Stimulated activated CD8-positive, alpha-beta memory T cell treated with anti-CD3 and anti-CD28 coated beads, Interleukin-12 subunit alpha, Interleukin-12 subunit beta, amount 100 ng/mL, for 4 hours (primary cell): ENCODE measurements at places on chromosomes 1 and 21.

GRCh38 chr1:216140730-216141524, 282.3 kb downstream of the USH2A start:
- no peak for DNase-seq

DNA sequence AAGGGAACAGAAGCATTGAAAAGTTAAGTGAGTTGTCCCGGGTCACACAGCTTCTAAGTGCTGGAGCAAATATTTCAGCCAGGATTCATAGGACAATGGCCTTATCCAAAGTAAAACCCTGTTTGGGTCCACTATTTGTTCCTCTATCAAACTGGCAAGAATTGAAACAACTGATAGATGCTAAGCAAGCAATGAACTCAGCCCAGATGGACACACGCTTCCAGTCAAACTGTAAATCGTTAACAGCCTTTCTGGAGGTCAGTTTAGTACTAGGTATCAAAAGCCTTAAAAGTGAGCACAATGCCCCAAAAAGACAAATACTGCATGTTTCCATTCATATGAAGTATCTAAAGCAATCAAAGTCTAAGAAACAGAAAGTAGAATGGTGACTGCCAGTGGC, 779 bp upstream of the SVBP start:
- no peak for DNase-seq

GRCh38 chr1:197197430-197197997, 51.0 kb upstream of the ASPM start:
- no peak for DNase-seq

DNA sequence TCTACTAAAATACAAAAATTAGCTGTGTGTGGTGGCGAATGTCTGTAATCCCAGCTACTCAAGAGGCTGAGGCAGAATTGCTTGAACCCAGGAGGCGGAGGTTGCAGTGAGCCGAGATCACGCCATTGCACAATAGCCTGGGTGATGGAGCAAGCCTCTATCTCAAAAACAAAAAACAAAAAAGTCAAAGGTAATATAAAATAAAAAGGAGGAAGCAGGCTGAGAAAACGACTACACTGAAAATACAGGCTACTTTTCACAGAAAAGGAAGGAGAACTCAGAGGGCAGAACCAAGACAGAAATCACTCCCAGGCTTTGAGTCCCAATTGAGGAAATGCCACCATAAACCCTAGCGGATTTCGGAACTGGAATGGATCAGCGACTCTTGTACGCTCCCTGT, 5.9 kb upstream of the A3GALT2 start:
- no peak for DNase-seq

DNA sequence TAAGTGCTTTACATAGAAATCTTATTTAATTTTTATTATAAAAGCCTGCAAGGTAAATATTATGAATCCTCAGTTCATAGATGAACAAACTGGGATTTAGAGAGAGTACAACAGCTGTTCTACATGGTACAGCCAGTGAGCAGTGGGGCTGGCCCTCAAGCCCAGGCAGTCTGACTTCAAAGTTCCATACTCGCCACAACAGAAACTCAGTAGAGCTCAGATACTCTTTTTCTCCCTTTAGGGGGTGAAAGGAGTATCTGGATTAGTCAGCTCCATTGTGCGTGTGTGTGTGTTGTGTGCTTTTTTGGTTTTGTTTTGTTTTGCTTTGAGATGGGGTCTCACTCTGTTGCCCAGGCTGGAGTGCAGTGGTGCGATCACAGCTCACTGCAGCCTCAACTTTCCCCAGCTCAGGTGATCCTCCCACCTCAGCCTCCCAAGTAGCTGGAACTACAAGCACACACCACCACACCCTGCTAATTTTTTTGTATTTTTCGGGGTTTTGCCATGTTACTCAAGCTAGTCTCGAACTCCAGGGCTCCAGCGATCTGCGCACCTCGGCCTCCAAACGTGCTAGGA, 378.5 kb downstream of the SMYD3 start:
- DNase-seq, result no peak

GRCh38 chr1:160363010-160363409, 3.9 kb upstream of the NHLH1 start:
- no peak for DNase-seq

- DNase-seq, result no peak
These were observed 122.8 kb upstream of the GPR52 start for GRCh38 chr1:174324939-174325338.

DNA sequence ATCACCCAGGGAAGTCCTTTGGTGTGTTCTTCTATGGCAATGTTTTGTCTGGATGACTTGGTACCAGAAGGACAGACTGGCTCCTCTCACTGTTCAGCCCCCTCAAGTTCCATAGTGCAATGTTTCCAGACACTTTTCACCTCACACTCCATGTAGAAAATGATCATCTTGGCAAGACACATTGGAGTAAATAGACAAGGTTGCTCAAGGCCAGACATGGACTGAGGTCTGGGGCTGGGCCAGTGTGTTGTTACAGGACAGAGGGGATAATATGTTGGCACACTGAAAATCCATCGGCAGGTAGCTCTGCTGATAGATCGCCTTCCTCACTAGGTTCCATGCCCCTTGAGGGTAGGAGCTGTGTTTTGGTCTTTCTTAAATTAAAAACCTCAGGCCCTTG, 51.5 kb downstream of the C1orf21 start:
- no peak for DNase-seq

DNA sequence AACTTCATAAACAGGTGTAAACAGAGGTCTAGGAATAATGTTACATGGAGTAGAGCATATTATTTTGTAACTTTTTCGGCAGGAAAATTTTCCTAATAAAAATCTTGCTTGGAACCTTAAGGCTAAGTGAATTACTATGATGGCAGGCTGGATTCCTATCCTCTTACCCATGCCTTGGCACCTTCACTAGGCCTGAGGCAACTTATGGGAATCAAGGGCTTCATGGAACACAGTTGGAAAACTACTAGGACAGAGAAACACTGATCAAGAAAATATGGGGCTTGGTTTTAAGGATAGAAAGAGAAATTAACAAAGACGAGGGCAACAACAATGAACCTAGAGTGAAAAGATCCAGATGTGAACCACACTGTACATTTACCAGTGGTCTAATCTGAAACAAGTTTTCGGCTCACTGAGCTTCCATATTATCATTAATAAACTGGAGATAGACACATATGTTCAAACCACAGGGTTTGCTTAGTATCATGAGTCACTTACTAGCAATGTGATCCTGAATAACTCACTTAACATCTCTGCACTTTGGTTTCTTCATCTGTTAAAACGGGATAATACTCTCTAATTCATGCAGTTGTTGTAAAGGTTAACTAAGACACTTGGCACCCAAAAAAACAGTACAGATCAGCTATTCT, 68.5 kb downstream of the GPATCH2 start:
- no peak for DNase-seq

GRCh38 chr1:110262846-110263631, 52.9 kb downstream of the KCNC4 start:
- no peak for DNase-seq

GRCh38 chr1:235888119-235888643, 21.5 kb upstream of the LYST start:
- DNase-seq, result no peak

- DNase-seq, result no peak
These were observed 89.2 kb downstream of the TRIM11 start for GRCh38 chr1:228317411-228317828.

DNA sequence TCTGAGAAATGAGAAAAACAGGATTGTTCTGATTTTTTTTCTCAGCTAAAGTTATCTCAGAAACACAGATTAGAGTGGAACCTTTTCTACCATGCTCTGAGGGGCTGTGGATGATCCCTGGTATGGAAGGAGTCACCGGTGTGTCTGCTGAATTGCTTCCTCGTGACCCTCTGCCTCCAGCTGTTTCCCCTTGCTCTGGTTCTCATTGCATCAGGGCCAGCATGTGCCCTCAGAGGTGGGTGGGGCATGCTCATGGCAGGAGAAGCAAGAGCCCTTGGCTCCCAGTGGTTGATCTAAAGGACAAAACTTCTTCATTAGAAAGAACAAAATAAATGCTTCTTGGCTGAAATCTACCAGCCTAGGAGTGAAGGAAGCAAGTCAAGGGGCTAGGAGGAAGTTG, 183.2 kb upstream of the HMCN1 start:
- DNase-seq, result no peak

GRCh38 chr1:2560299-2561073, 4.3 kb downstream of the TNFRSF14 start:
- DNase-seq, result no peak

DNA sequence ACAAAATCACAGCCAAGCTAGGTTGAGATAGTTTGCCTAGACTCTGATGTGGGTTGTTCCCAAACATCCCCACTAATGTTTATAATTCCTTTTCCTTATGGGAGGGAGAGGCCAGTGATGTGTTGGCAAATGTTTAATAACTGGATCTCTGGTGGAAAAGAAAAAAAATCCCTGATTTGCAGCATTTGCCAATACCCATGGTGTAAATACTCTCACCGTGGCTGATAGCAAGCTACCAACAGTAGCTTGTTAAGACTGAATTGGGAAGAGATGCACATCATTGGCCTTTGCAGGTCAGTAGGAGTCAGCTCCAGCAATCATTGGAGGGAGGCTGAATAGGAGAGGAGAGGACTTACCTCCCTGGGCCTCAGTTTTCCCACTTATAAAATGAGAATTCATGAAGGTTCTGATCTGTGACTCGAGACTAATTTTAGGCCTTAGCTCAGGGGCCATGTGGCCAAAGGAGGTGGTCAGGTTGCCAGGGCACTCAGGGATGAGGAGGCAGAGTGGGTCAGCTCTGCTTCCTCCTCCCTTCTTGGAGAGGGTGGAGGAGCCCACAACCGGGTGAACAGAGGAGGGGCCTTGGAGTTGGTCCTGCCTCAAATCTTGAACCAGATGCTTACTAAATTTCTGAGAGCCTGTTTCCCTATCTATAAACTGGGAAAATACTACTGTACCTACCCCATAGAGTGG, 20.0 kb upstream of the SCMH1 start:
- no peak for DNase-seq

- DNase-seq, result no peak
These were observed 27.0 kb upstream of the TRAPPC10 start for GRCh38 chr21:43984905-43985689.

- DNase-seq, result no peak
These were observed 464 bp downstream of the BEST4 start for GRCh38 chr1:44787506-44787905.

DNA sequence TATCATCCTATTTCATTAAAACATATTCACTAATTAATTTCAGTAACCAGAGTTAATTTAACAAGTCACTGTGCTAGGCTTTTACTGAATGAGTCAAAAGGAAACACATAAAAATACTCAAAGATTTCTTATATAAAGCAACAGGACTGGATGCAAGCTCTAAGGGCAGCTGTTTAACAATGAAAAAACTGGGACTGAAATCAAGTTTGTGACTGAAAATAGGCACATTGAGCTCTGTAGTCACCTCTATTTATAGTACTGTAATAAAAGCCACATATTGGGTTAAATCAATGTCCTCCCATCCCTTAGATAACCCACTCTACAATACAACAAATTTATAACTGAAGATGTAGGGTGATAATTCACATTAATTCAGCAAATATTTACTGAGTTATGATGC, 52.4 kb downstream of the SMYD3 start:
- DNase-seq, result no peak
